Neural crest cell (in vitro differentiated cells): ENCODE measurements at places on chromosomes 13 and 19.

DNA sequence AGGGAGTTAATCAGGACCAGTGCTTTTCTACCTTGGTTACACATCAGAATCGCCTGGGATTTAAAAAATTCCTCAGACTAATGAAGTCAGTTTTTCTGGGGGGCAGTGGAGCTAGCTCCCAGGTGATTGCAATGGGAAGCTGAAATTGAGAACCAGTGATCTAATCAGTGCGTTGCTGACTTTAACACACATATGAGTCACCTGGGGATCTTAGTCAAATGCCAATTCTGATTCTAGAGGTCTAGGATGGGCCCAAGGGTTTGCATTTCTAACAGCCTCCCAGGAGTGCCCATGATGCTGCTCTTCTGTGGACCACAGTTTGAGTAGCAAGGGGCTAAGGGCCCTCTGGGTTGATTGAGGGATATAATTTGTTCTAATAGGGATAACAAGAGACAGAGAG is 54.5 kb downstream of the KL start:
- no peaks in the 10 kb centered on the region for H3K27me3 ChIP-seq
- no peak overlapping the region for H3K4me3 ChIP-seq

GRCh38 chr13:109141706-109142105 is 512.3 kb downstream of the MYO16 start:
- H3K4me3 ChIP-seq: no peak overlapping the region
- H3K4me1 ChIP-seq: peaks cover 14% of the 10 kb centered on the region
- no peak overlapping the region for H3K27ac ChIP-seq
- DNase-seq: no peak
- peaks cover 12% of the 10 kb centered on the region for H3K36me3 ChIP-seq

- no peaks in the 10 kb centered on the region for H3K4me1 ChIP-seq
- H3K4me3 ChIP-seq: no peak overlapping the region
- DNase-seq: no peak
- H3K27me3 ChIP-seq: no peaks in the 10 kb centered on the region
Measured at GRCh38 chr13:97528518-97528917, 94.5 kb downstream of the RAP2A start.

DNA sequence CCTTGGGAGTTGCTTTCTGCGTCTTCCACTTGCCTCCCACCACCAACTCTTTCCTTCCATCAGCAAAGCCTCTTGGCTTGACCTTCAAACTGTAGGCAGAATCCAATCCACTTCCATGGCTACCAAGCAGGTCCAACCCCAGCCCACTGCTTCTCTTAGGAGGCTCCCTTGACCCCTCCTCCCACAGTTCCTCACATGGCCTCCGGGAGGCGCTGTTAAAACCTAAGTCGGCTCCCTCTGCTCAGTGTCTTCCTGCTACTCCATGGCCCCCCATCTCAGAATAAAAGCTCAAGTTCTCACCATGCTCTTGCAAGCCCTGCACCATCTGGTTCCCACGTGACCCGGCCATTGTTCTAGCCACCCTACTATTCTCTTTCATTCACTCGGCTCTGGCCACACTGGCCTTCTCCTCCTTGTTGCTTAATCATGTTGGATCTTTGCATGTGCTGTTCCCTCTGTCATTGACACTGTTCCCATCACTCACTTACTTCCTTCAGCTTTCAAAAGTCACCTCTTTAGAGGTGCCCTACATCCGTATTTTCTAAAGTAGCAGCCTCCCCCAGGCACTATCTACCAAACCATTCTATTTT is 7.5 kb downstream of the IZUMO2 start:
- H3K27ac ChIP-seq: no peak overlapping the region
- no peaks in the 10 kb centered on the region for H3K4me1 ChIP-seq
- no peak overlapping the region for H3K4me3 ChIP-seq

- no peak overlapping the region for H3K27ac ChIP-seq
- no peak overlapping the region for H3K4me3 ChIP-seq
- H3K36me3 ChIP-seq: no peaks in the 10 kb centered on the region
Measured at GRCh38 chr13:67036699-67037457, 193.3 kb downstream of the PCDH9 start.

DNA sequence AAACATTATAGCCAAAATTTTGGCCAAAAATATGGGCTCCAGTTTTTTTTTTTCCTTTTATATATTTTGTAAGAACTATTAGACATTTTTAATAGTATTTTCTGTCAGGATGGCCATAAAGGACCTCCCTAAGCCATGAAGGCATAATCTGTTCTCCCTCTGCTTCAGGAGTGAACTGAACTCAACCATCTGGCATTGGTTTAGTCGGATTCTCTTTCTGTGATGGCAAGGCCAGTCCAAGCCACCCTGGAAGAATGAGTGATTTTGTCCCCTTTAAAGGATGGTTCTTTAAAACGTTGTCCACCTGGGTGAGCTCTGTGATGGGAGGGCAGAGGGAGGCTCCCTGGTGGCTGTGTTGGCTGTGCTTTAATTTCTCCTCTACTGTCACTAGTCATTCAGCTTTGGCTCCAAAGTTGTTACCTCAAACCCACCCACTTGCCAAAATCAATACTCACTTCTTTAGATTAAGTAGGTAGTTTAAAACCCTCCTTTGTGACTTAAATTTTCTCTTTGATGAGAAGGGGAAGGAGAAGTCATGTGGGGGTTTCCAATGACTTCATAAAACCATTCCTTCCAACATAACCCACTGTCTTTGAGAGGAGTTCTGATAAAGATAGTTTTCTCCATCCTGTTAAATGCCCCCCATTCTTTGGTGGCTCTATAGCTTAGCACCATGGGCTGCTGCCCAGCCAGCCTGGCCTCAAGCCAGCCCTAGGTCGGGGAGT is 4.4 kb downstream of the TNFRSF19 start:
- DNase-seq: no peak
- H3K4me3 ChIP-seq: peak overlapping the region; percentile 58
- H3K36me3 ChIP-seq: no peaks in the 10 kb centered on the region
- peaks cover 54% of the 10 kb centered on the region for H3K4me1 ChIP-seq
- H3K27ac ChIP-seq: peak overlapping the region; percentile 61
- H3K27me3 ChIP-seq: peaks cover 9% of the 10 kb centered on the region

- peaks cover 2% of the 10 kb centered on the region for H3K36me3 ChIP-seq
- no peaks in the 10 kb centered on the region for H3K27me3 ChIP-seq
- peaks cover 29% of the 10 kb centered on the region for H3K4me1 ChIP-seq
- DNase-seq: no peak
Measured at GRCh38 chr13:46666727-46667456, 113.9 kb downstream of the LRCH1 start.

DNA sequence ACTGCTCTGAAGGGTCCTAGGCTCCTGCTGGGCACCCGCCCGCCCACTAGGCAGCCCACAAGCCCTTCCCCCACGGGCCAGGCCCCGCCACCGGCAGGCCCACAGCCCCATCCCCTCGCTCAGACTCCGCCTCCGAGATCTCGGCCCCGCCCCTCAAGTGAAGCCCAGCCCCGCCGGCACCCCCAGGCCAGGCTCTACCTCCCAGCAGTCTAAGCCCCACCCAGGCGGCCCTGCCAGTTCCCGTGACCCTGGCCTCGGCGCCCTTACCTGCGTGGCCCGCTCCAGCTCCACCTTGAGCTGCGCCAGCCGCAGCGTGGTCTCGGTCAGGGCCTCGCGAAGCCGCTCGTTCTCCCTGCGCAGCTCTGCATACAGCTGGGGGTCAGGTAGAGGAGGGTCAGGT is 16.3 kb downstream of the EPS8L1 start:
- DNase-seq: peak; percentile 39
- H3K36me3 ChIP-seq: peaks cover 2% of the 10 kb centered on the region
- H3K4me1 ChIP-seq: peaks cover 29% of the 10 kb centered on the region
- H3K27me3 ChIP-seq: peaks cover 4% of the 10 kb centered on the region
- no peak overlapping the region for H3K27ac ChIP-seq

DNA sequence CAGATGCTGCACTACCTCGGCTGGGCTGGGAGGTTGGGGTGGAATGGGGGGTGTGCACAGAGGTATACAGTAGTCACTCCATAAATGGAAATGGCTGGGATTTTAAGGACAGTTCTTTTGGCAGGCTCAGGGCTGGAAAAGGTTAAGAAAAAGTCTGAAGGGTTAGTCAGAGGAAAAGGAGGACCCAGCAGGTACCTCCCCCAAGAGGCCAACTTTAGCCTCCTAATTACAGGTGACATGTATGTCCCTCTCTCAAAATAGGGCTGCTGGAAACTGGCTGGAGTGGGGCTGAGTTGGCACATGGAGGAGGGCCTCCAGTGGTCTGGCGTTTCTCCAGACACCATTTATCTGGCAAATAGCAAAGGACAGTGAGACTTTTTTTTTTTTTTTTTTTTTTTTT is 994 bp downstream of the CCDC194 start:
- peak overlapping the region; percentile 71 for H3K4me3 ChIP-seq
- no peak for DNase-seq
- no peaks in the 10 kb centered on the region for H3K36me3 ChIP-seq
- peaks cover 14% of the 10 kb centered on the region for H3K4me1 ChIP-seq
- H3K27me3 ChIP-seq: peaks cover 19% of the 10 kb centered on the region

DNA sequence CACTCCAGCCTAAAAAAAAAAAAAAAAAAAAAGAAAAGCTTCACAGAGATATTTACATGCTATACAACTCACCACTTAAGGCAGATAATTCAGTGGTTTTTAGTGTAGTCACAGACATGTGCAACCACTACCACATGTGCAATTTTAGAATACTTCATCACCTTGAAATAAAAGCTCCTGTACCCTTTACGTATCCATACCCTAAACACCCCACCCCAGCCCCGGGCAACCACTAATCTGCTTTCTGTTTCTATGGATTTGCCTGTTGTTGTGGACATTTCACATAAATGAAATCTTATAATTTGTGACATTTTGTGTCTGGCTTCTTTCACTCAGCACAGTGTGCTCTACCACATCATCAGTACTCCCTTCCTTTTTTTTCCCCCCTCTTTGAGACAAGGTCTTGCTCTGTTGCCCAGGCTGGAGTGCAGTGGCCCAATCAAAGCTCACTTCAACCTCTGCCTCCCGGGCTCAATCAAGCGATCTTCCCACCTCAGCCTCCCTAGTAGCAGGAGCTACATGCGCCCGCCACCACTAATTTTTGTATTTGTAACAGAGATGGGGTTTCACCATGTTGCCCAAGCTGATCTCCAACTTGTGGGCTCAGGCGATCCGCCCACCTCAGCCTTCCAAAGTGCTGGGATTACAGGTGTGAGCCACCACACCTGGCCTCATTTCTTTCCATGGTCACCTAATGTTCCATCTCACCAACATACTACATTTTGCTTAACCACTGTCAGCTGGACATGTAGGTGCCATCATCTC is 4.0 kb downstream of the DDX39A start:
- H3K27ac ChIP-seq: peak overlapping the region; percentile 27
- H3K4me3 ChIP-seq: peak overlapping the region; percentile 49
- peaks cover 44% of the 10 kb centered on the region for H3K4me1 ChIP-seq
- H3K27me3 ChIP-seq: no peaks in the 10 kb centered on the region

DNA sequence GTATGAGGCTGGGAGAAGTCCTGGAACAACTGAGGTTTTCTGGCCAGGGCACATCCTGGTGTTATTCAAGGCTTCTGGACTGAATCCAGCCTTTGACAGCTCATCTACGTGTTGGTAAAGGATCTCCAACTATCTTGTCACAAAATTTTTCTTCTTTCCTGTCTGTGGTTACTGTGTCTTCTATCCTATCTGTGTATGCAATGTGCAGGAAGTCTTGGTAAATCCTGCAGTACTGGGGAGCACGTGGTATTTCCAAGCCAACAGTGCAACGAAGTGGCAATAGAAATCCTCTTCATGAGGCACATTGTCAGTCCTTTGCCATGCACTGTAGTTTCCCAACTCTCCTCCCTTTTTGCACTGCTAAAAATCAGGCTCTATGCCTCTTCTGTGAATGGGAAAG is 86.7 kb downstream of the ZNF100 start:
- no peaks in the 10 kb centered on the region for H3K27me3 ChIP-seq
- no peak overlapping the region for H3K4me3 ChIP-seq
- peaks cover 4% of the 10 kb centered on the region for H3K36me3 ChIP-seq

- H3K4me3 ChIP-seq: peak overlapping the region; percentile 76
- DNase-seq: no peak
- H3K27ac ChIP-seq: peak overlapping the region; percentile 96
- peaks cover 50% of the 10 kb centered on the region for H3K4me1 ChIP-seq
Measured at GRCh38 chr19:10881403-10882107, 10.2 kb downstream of the CARM1 start.

DNA sequence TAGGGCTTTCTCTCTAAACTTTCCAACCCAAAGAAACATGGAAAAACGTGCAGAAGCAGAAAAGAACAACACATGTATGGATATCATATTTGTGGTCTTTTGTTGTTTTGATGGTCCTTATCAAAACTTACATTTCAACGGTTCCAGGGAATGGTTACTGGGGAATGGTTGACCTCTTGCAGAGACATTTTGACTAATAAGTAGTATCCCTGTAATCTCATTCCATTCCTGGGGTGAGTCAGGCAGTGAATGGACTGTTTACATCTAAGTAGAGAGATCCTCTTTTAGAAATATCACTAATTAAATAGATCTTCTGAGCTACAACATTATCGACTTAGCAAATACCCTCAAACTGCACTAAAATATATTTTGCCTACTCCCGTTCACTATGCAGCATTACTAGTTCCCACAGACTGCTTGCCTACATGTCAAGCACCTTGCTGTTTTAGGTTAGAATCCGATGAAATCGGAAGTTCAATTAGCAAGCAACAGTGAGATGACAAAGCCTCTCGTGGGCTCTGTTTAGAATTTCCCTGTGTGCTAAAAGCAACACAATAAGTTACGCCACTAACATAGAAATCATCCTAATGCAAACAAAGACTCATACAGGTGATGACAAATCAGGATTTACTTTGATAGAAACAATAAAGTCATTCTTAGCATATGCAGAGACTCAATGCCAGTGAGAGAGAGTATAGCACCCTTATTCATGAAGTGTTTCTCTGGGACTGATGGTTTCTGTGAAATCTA is 797.7 kb upstream of the ARGLU1 start:
- H3K4me3 ChIP-seq: no peak overlapping the region
- H3K27me3 ChIP-seq: no peaks in the 10 kb centered on the region
- H3K27ac ChIP-seq: no peak overlapping the region
- no peaks in the 10 kb centered on the region for H3K4me1 ChIP-seq
- no peaks in the 10 kb centered on the region for H3K36me3 ChIP-seq

DNA sequence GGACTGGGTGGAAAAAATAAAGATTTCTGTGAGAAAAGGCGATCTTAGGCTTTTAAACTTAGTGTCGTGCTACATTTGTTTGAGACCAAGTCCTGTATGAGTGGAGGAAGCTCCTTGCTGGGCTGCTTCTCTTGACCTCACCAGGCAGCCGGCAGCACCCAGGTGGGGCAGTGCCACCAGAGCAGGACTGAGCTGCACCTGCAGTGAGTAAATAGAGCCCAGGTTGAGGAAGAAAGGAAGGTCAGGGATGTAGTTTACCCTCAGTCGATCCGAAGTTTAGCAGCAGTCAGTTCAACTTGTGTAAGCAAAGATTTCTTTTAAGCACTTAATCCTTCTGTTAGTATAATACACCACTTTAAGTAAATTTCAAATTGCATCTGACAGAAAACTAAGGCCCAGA is 13.6 kb downstream of the HNRNPM start:
- H3K36me3 ChIP-seq: peaks cover 18% of the 10 kb centered on the region
- H3K27me3 ChIP-seq: no peaks in the 10 kb centered on the region
- H3K27ac ChIP-seq: no peak overlapping the region
- no peak for DNase-seq
- H3K4me3 ChIP-seq: no peak overlapping the region
